ENCODE measurements at places on chromosomes 3 and 15. TPM values are rescaled to one million over a fixed set of nuclear protein-coding genes. Genes with fewer than 3 reads are reported as not detected.

DNA sequence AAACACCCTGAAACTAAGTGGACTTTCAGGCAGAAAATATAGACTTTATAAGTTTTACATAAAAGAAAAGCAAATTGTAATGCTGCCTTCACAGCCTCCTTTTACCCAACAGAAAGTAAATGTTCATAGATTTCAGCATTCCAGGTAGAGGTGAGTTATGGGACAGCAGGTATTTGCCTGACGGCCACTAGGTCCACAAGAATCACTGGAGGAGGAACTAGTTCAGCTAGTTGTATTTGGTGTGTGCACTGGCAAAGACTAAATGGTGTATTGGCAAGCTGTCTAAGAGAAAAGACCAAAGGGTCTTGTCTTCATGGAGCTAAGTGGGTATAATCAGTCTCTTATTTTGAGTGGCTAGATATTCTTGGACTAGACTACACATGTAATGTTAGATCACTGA lies 34.2 kb downstream of the ZNF654 start:
- no peak for DNase-seq

GRCh38 chr3:51669241-51670052 lies 1.6 kb upstream of the TEX264 start:
- DNase-seq = peak; percentile 72

DNA sequence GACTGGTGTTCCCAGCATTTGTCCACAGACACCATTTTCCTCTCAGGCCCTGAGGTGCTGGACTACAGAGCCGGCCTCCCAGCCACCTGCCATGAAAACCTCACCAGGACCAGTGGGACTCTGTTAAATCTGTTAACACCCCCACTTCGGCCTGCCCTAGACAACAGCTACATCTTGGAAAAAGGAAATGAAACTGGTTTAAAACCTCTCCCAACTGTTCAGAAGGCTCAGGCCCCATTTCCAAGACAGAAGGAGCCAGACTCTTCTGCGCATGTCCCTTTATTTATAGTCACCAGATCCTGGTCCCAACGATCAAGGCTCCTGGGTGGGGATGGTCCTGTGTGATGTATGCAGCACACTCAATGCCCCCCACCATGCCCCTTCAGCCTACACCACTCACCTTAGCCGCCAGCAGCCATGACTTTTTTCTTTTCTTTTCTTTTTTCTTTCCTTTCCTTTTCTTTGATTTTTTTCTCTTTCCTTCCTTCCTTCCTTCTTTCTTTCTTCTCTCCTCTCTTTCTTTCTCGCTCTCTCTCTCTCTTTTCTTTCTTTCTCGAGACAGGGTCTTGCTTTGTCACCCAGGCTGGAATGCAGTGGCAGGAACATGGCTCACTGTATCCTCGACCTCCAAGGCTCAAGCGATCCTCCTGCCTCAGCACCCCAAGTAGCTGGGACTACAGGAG lies 25.5 kb upstream of the FLNB start:
- DNase-seq = no peak

DNA sequence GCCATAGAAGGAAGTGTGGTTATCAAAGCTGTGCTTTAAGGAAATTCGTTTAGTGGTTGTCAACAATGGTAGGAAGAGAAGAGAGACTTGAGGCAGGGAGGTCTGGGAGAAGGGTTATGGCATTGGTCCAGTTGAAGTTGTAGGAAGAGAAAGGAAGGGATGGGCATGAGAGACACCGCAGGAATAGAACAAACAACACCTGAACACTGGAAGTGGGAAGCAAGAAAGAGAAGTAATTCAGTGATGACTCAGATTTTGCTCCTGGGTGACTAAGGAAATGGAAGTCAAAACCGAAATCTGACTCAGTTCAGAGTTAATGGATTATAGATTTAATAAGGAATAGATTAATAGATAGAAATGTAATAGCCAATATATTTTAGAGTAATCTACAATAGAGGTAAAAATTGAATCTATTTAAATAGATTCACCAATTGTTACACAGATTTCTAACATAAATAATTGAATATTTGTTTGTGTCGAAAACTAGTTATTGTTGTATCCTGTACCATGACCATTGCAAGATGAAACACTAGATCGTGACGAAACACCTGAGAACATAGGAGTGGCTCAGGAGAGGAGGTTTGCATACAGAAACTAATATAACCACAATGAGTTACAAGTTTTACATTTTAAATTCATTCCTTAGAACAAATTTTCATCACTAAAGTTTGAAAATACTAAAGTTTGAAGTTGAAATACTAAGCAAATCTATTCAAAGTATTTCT lies 36.0 kb downstream of the THBS1 start:
- no peak for DNase-seq

DNA sequence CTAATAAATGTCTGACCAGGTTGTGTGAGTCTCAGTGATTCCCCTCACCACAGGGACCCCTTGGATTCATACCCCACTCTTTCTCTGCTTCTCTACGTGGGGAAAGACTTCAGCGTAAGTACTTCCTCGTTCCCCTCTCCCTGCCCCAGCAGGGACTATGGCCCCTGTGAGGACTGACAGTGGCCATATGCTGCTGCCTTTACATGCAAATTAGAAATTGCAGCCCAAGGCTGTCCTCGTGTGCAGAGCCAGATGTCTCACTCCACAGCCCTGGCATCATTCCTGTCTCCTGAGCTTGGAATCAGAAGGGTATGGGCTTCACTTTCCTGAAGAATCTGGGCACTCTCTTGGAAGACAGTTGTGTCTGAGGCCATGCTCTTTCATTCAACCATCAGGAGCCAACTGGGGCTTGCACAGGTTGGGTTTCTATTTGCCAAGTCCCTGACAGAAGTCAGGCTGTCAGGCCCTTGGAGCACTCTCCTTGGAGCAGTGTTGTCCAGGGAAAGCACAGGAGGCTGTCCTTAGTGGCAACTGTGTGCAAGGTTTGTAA lies 30.5 kb upstream of the IQCF2 start:
- no peak for DNase-seq

DNA sequence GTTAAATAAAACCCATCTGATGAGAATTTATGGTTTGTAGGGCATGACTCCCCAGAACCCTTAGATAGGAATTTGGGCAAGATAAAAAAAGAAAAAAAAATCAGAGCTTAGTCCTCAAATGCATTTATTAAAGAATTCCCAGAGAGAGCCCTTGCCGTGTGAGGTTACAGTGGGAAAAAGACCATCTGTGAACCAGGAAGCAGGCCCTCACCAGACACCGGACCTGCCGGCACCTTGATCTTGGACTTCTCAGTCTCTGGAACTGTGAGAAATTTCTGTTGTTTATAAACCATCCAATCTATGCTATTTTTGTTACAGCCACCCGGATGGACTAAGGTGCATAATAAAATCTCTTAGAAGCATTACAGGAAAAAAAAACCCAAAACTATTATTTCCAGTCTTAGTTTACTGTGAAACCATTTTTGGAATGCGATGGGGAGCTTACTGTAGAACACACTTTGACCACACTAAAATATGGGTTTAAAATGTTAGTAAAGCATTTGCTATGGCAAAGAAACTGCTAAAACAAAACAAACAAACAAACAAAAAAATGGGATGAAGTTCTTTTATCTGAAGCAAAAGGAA lies 72.2 kb downstream of the LEKR1 start:
- no peak for DNase-seq

DNA sequence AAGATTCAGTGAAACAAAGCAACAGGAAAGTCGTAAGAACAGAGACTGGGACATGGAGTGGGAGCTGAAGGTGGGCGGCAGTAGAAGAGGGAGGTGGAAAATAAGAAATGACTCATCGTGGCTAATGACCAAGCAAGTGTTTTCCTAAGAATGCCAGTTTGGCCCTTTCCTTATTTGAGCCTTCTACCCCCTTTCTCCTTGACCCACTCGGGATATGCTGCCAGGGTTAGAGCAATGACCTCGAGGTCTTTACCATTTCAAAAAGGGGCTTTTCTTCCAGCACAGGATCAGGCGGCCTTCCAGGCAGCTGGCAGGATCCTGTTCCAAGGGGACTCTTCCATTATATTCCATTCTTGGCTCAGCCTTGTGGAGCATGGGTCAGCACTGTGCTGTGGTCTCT lies 241.1 kb downstream of the RYR3 start:
- no peak for DNase-seq

GRCh38 chr15:51094606-51095569 lies at the start of gene TNFAIP8L3:
Gene TNFAIP8L3, minus strand, starts transcription at chr15:51094906. Its CDS starts 311 bp downstream, at chr15:51094595.
- peak; percentile 38 for DNase-seq

DNA sequence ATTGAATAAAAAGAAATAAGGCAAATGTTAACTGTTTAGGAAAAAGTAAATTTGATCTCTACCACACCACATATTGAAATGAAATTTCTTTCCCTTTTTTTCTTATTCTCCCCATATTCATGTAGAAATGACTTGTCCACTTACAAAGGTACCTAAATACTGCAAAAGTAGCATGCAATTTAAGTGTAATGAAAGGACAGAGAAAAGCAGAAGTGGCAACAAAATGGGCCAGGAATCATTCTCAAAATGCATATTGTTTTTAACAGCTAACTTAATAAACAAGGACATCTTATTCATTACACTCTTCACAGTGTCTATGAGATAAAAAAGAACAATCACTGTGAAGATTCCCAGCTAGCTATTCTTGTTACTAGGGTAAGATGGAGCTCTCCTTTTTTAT lies 40.6 kb upstream of the FGF7 start:
- no peak for DNase-seq

DNA sequence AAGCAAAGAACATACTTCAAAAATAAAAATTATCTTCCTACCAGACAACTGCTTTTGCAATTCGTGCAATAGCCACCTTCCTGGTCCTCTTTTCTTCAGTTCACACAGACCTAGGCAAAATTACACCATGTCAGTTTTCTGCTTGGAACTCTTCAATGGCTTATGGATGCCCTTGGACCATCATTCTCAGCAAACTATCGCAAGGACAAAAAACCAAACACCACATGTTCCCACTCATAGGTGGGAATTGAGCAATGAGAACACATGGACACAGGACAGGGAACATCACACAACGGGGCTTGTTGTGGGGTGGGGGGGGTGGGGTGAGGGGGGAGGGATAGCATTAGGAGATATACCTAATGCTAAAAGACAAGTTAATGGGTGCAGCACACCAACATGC lies 29.2 kb upstream of the PLSCR5 start:
- no peak for DNase-seq

- DNase-seq = no peak
Measured at GRCh38 chr3:194255252-194256039, 95.7 kb downstream of the CPN2 start.

DNA sequence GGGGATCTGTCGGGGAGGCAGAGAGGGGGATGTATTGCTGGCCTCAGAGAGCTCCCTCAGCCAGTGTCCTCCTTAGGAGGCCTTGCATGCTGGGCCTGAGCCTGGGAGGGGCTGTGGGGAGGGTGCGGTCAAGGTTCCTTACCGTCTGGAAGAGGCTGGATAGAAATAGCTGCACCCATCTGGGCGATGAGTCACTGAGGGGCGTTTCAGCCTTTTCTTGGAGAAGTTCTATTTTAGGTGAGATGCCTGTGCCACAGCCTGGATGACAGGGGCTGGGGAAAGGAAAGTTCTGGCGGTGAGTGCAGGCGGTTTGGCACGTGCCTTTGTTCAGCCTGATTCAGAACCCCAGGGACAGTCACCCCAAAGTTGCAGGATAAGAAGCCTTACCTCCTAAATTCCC lies 35.7 kb upstream of the APEH start:
- DNase-seq = peak; percentile 88

DNA sequence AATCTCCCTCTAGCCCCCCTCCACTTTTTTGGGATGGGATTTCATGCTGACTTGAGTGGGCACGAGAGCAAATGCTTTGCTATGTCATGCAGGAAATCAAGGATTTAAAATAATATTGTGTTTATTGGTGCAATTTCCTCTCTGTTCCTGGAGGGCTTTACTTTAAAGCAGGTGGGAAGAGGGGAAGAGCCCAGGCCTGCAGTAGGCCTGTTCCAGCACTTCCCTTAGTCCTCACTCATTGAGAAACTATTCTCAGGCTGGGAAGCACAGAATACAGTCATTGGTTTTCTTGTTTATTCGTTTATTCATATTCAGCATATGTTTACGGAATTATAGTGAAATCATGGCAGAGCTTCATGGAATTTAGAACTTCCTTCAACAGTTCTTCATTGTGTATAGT lies 41.7 kb upstream of the SPSB4 start:
- no peak for DNase-seq

GRCh38 chr3:162134571-162134970 lies 638.0 kb downstream of the OTOL1 start:
- DNase-seq = no peak

Gene APH1B
- 15.4 TPM for total RNA-seq

DNA sequence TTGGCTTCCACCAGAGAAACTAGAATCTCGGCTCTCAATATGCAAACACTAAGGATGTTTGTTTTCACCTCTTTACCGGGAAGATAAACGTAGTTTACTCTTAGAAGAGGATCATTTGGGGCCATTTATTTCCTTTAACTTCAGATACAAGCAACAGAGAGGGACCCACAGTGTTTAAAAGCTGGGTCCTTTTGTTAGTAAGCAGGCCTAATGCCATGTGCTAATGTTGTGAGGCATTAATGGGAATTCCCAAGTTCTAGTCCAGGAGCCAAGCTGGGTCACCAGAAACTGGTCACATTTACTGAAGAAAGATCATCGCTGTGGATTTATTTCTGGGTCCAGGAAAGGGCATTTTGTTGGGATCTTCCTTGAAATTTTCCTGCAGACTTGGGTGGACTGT lies 78.1 kb upstream of the ADAMTS9 start:
- no peak for DNase-seq

DNA sequence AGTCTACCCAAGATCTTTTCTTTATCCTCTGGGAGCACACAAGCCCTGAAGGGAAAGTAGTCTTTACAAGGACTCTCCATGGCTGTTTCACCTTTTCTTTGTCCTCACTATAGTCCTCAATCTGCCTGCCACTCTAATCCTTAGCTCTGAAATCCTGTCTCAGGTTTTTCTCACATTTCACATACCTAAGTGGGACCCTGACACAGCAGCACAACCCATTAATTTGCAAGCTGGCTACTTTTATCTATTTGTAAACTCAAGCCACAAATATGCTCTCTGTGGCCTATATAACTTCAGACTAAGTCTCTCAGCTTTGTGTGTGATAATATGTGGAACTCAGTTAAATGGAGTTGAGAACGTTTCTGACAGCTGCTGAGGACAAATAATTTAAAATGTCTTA lies 19.8 kb downstream of the SIN3A start:
- DNase-seq = peak; percentile 55

DNA sequence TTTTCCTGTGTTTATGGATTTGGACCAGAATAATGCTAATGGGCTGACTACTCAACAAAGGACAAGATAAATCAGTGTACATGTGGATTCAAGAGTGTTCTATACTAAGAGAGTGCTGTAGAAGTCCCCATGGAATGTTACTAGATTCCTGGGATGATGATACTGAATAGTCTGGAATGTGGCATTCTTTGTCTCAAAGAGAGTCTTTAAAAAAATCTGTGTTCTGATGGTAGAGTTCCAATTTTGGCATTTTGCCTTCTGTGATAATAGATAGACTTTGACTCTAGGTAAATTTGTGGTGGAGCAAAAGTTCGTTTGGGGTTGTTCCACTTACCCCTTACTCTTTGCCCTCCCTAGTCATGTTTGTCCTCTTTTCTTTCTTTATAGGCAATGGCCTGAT lies 43.7 kb downstream of the NMD3 start:
- DNase-seq = no peak

Gene FBLN2
- total RNA-seq = 138 TPM

Gene MST1R
- total RNA-seq = 1.5 TPM

Gene CLDN18
- not detected for total RNA-seq

Data from fibroblast of lung (primary cell).